ENCODE measurements at places on chromosomes 6 and 20.

DNA sequence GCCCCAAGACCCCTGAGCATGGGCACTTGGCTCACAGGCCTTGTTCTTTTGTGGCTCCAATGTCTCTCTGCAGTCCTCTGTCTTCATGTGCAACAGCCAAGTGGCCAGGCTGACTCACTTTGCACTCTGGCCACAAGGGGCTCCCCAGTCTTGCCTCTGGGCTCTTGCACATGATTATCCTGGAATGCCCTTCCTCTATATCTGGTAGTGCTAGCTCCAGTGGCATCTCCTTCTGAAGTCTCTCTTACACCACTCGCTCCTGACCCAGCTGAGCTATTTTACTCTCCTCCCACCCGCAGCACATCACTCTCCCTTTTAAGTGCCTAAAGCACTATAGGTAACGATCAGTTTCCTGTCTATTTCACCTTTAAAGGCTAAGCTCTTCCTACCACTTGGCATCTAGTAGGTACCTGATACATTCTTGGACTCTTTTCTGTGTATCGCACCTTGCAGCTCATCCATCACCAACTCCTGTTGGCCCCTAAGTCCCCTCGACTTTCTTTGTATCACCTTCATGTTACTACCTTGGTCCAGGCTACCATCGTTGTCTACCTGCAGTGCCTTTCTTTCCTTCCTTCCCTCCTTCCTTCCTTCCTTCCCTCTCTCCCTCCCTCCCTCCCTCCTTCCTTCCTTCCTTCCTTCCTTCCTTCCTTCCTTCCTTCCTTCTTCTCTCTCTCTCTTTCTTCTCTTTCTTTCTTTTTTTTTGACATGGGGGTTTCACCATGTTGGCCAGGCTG lies 211.9 kb upstream of the RNF24 start:
- DNase-seq = no peak

- no peak for DNase-seq
Measured at GRCh38 chr6:90406142-90406794, 109.6 kb upstream of the BACH2 start.

- no peak for DNase-seq
Measured at GRCh38 chr6:83597051-83597450, 84.7 kb downstream of the PRSS35 start.

DNA sequence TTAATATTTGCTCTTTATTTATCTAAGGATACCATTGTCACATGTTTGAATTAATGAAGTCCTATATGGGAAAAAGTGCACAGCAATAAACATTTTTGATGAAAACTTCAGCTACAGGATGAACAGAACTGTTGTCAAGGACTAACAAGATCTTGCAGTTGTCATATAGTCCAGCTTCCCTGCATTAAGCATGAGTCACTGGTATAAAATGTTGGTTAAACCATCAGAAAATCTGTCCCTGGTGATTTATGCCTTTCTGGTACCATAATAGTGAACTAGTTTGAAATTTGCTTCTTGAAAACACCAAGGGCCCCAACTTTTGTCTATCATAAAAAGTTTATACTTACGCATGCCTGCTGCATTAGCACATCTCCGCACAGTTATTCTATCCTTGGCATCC lies 60.4 kb upstream of the RSPO3 start:
- no peak for DNase-seq

DNA sequence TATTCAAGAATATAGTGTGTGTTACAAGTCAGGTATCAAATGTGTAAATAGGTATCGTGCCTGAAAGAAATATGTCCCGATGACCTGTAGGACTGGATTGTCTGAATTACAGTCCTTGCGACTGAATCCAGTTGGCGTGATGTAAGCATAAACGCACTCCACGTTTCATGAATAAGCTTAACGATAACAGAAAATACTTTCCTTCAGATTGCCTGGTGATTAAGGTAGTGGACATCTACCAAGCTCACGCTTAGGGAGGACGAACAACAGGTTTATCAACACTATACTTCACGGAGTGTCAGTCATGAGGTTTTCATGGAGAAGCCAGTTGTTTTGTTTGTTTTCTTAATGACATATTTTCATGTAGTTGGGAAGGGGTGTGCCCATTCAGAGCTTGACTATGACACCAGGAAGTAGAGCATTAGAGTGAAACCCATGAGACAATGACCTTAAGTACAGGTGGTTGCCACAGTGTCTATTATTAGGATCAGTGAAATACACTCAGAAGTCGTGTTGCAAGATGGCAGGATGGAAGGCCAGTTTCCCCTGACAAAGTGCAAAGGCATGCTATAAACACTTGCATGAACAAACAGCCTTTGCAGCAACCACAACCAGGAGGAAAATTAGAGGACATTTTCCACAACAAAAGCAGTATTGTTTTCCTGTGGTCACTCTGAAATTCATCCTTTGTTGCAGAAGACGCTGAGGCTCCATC lies 305.8 kb upstream of the PRDM1 start:
- DNase-seq = no peak

GRCh38 chr6:31752739-31753319 lies 9.6 kb upstream of the SAPCD1 start:
- DNase-seq = no peak

DNA sequence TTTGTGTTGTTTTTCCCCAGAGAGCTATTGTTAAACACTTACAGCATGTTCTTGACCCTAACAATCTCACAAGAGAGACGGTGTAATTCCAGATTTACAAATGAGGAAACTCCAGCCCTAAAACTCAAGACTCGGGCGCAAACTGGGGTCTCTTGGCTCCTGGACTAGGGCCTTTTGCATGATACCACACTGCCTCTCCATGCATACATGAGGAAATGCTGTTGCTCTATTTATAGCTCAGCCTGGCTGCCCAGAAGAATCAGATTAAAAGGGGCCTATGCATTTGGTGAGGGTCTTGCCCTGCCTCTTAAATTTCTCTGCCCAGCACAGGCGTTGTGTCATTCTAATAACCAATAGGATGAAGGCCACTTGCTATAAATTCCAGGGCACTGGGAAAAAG lies 30.5 kb upstream of the SNRPB2 start:
- DNase-seq = no peak

GRCh38 chr6:56659721-56660380 lies 17.2 kb upstream of the DST start:
- no peak for DNase-seq

DNA sequence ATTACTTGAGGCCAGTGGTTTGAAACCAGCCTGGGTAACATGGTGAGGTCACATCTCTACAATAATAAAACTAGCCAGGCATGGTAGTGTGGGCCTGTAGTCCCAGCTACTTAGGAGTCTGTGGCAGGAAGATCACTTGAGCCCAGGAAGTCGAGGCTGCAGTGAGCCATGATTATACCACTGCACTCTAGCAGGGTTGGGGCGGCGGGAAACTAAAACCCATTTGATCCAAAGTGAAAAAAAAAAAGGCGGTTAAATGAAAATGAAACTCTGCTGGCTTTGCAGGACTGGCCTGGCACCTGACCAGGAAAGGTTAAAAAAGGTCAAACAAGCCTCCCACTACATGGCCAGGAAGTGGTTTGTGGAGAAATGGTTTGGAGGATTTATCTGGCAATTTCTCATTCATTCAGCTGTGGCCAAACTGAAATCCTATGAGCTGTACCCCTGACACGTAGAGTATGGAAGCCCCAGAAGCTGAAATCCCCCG lies 36.6 kb downstream of the MTRES1 start:
- DNase-seq = no peak

DNA sequence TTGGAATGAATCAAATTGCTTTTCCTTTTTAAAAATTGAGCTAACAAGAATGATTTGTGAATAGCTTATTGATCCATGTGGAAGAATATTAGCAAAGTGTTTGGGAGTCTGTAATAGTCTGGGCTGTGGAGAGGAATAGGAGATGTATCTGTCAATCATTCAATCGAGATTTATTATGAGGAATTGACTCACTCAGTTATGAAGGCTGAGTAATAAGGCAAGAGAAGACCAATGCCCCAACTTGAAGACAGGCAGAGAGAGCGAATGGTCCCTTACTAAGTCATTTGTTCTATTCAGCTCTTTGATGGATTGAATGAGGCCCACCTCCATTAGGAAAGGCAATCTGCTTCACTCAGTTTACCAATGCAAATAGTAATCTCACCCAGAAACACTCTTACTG lies 403.0 kb downstream of the CD83 start:
- DNase-seq = no peak

- DNase-seq = no peak
Measured at GRCh38 chr6:10831609-10832008, 6.7 kb downstream of the MAK start.

GRCh38 chr6:44228433-44228832 lies 5.0 kb downstream of the SLC29A1 start:
- no peak for DNase-seq

DNA sequence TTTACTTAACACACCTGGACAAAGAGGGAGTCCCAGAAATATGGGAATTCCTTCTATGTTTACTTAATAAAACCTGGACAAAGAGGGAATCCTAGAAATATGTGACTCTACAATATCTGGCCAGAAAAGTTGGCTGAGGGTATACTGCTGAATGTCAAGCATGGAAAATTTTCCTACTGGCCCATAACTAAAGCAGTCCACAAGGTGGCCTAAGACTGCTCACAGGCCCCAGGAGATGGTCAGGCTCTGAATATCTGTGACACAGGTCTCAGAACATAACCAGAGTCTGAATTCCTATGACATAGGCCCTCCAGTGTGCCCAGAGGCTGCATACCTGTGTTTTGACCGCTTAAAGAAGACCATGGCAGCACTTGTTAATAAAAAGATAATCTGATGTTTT lies 578.2 kb upstream of the NRSN1 start:
- no peak for DNase-seq

GRCh38 chr6:32659856-32660595 lies 6.4 kb downstream of the HLA-DQB1 start:
- no peak for DNase-seq

GRCh38 chr6:45704056-45704800 lies 311.4 kb downstream of the CLIC5 start:
- no peak for DNase-seq

GRCh38 chr6:29986179-29986781 lies 43.9 kb downstream of the HLA-A start:
- no peak for DNase-seq
